Activated CD4-positive, alpha-beta memory T cell treated with anti-CD3 and anti-CD28 coated beads, Interleukin-2, amount 10 ng/mL, durations not matched to agents 7 days and 5 days (primary cell): ENCODE measurements at places on chromosomes 13 and 19.

DNA sequence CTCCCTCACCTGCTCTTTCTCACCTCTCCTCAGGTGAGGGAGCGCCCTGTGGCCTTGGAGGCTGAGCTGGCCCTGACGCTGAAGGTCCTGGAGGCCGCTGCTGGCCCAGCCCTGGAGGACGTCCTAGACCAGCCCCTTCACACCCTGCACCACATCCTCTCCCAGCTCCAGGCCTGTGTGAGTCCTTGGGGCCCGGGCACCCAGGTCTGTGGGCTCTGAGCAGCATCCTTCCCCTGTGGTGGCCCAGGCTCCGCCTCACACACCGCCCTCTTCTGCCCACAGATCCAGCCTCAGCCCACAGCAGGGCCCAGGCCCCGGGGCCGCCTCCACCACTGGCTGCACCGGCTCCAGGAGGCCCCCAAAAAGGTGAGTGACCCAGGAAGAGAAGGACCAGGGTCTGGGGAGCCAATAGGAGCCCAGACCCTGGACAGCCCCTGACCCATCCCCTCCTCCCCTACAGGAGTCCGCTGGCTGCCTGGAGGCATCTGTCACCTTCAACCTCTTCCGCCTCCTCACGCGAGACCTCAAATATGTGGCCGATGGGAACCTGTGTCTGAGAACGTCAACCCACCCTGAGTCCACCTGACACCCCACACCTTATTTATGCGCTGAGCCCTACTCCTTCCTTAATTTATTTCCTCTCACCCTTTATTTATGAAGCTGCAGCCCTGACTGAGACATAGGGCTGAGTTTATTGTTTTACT, 1.9 kb downstream of the IFNL1 start:
- DNase-seq: peak; percentile 89

- no peak for DNase-seq
Measured at GRCh38 chr13:113972451-113973217, 1.2 kb downstream of the C13orf46 start.

DNA sequence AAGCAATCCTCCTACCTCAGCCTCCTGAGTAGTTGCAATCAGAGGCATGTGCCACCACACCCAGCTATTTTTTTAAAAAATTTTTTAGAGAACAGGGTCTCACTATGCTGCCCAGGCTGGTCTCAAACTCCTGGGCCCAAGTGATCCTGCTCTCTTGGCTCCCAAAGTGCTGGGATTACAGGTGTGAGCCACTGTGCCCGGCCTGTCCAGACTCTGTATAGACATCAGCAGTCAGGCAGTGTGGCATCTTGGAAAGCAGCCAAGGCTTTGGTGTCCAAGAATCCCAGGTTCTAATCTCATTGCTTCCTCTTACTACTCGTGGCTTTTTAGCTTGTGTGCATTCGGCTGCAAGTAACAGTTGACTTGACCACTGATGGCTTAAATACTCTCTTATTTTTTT, 43.4 kb downstream of the BICRA start:
- DNase-seq: no peak

GRCh38 chr13:39913339-39913738, 257.9 kb downstream of the COG6 start:
- DNase-seq: no peak

DNA sequence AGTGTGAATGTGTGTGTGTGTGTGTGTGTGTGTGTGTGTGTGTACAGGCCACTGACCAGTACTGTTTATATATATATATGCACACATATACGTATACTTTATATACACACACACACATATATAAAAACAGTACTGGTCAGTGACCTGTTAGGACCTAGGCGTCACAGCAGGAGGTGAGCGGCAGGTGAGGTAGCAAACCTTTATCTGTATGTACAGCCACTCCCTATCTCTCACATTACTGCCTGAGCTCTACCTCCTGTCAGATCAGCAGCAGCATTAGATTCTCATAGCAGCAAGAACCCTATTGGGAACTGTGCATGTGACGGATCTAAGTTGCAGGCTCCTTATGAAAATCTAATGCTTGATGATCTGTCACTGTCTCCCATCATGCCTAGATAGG, 34.5 kb downstream of the TBC1D4 start:
- no peak for DNase-seq

GRCh38 chr19:1602091-1602707, 3.1 kb downstream of the UQCR11 start:
- no peak for DNase-seq

DNA sequence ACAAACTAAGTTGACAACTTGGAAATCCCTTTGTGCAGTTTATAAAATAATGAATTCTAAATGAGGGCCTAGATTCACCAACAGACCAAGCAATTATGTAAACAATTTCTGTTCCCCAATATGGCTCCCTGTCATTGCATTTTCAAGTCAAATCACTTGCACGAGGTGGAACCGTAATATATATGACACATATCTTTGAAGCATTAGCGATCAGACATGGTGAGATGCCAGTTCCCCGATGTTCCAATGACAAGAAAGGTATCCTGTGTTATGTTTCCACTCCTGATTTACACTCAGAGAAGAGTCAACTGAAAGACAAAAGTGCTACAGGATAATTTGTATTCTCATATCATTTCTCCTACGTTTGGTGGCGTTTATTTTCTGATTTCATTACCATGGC, 108.5 kb upstream of the TDRD3 start:
- DNase-seq: no peak

DNA sequence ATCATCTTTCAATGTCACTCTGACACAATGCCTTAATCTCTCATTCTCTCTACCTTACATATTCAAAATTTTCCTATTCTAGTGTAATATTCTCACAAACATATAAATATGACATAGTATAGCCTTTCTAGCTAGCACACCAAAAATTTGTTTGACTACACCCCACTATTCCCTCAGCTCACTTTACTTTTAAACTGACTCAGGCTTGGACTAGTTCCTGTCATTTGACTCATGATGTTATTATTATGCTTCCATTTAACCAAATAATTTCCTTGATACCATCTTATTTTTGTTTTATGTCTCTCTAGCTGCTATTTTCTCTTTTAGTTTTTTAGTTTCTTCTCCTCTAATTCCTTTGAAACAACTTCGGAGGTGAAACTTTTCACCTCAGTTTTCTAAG, 1745.6 kb upstream of the PCDH20 start:
- no peak for DNase-seq

DNA sequence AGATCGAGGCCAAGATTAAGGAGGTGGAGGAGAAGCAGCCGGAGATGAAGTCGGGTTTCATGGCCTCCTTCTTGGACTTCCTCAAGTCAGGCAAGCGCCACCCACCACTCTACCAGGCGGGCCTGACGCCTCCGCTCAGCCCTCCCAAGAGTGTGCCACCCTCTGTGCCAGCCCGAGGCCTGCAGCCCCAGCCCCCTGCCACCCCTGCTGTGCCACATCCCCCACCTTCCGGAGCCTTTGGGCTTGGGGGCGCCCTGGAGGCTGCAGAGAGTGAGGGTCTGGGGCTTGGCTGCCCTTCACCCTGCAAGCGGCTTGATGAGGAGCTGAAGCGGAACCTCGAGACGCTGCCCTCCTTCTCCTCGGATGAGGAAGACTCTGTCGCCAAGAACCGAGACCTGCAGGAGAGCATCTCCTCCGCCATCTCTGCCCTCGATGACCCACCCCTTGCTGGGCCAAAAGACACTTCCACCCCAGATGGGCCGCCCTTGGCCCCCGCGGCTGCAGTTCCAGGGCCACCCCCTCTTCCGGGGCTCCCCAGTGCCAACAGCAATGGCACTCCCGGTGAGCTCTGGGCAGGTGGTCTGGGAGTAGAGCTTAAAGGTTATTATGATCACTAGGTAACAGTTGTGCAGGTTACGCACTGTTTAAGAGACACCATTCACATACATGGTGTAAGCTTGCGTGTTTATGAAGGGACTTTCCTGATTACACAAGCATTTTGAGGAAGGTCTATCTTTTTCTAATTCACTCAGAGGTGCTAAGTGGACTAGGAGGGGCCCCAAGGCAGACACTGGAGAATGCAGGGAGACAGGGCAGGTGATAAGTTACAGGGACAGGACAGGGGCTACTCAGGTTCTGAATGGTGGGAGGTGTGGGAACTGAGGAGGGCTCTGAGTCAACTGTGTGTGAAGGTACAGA, 8.7 kb downstream of the PRR12 start:
- DNase-seq: no peak

DNA sequence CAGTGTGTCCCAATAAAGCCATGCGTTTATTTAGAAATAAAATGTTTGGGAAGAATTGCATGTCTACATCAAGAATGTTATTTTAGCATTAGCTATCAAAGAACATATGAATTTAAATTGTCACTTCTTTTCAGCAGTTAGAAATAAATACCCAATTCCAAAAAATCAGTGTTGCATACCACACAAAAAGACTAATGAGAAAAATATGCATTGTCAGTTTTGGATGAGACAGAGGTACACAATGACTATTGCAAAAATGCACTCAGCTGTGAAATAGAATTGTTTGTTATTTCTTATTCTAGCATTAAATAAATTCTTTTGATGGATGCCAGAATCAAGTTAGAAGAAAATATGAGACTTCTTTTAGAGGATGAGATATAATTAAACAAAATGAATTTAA, 833.9 kb downstream of the SLITRK1 start:
- no peak for DNase-seq

- DNase-seq: no peak
Measured at GRCh38 chr19:49807058-49807903, 5.8 kb downstream of the FUZ start.

DNA sequence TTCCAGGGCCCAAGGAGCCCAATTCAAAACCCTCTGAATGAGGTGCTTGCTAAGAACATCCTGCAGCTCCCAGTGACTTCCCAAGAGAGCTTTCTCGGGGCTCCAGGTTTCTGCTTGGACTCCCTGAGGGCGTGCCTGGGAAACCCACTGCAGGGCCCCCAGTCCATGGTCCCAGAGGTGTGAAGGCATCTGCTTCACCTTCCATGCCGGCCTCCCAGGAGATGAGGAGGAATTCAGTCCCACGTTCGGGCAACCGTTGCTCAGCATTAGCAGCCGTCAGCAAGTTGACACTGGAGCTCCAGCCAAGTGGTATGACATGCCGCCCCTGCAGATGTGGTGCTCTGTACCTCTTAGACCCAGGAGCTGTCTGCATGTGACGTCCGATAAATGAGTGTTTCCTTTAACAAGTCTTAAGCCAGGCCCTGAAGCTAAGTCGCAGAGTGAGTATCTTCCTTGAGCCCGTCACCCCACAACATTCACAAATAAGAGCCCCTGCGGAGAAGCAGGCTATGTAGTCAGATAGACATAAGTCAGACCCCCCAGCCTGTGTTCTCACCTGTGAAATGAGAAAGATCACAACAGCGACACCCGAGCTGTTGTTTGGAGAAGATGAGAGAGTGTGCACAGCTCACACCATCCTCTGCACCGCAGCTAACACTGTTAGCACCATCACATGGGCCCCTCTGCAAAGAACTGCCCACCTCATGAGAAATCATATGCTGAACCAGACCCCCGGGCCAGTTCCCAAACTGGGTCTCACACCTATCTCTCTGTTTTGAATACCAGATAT, 150.3 kb downstream of the KATNAL1 start:
- no peak for DNase-seq

GRCh38 chr19:44574186-44574950, 39.0 kb upstream of the IGSF23 start:
- no peak for DNase-seq

- DNase-seq: peak; percentile 57
Measured at GRCh38 chr13:49627831-49628652, at the start of gene ARL11. TSS of gene ARL11 (plus strand) at chr13:49628507. CDS start at chr13:49630448, 1,941 bp downstream.

DNA sequence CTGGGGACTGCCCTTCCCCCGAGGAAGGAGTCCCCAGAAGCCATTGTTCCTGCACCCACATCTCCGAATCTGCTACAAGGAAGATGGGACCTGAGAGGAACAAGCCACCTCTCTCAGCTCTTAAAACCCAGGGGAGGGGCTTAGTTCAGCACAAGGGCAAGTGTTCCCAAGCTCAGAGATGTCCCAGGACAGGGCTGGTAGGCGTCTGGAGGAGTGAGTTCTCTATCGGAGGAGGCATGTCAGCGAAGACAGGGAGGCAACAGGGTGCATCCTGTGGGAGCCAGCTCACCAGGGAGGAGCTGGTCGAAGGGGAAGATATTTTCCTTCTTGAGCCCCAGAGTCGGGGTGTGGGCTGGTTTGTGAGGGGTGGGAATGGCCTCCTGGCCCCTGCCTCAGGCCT, 54.8 kb downstream of the CELF5 start:
- no peak for DNase-seq

DNA sequence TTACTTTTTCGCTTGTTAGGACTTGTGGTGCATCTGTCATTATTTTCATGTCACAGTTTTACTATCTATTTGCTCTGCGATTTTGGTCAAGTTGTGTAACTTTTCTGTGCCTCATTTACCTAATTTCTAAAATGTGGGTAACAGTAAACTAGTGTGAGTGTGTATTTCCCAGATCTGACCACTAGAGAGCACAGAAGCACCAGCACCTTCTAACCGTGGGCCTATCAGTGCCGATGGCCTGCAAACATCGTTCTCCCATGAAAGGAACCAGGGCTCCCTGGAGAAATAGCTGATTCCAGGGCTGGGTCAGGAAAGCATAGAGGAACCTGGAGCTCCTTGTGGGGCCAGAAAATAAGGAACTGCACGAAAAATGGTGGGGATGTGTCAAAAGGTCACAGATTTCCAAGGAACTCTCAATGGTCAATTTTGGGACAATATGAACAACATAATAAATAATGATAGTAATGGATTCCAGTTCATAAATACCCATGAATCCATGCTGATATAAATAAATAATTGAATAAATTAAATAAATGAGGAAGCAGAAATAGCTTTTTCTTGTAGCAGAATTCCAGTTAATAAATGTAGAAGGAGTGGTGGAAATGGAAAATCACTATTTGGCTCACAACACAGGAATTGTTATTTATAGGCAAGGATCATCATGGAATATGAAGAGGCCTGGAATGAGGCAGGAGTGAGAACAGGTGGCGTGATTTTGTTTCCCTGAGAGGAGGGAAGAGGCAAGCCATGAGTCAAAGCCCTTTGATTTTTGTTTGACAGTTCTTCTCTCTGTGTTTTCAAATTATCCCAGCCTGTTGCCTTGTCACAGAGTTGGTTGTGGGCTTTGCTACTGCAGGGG, 31.1 kb downstream of the CEACAM8 start:
- peak; percentile 24 for DNase-seq

GRCh38 chr13:71611292-71611691, 255.7 kb downstream of the DACH1 start:
- DNase-seq: no peak

- no peak for DNase-seq
Measured at GRCh38 chr19:16125737-16126495, 14.2 kb downstream of the RAB8A start.
